Glomerular endothelial cell (primary cell): ENCODE measurements at places on chromosomes 3 and 15.
A peak's percentile ranks its signal among the peaks of the same experiment; 100 is the strongest.

- no peak for DNase-seq
These were observed 45.2 kb downstream of the ADAM10 start for GRCh38 chr15:58704155-58704865.

DNA sequence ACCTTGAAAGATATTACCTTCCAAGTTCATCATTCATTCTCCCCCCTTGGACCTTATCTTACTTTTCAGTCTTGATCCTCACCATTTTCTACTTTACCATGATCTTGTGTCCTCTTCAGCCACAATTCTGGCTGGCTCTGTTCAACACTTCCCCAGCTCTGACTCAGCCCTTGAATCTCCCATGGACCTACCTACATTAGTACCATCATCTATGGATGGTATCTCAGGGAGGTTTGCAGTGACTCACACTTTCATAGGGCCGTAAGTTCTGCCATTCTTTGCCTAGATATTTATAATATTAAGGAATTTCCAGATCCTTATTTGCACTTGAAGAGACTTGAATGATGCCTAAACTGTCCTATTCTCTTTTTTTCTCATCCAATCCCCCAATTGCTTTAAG is 213.7 kb upstream of the RORA start:
- no peak for DNase-seq

DNA sequence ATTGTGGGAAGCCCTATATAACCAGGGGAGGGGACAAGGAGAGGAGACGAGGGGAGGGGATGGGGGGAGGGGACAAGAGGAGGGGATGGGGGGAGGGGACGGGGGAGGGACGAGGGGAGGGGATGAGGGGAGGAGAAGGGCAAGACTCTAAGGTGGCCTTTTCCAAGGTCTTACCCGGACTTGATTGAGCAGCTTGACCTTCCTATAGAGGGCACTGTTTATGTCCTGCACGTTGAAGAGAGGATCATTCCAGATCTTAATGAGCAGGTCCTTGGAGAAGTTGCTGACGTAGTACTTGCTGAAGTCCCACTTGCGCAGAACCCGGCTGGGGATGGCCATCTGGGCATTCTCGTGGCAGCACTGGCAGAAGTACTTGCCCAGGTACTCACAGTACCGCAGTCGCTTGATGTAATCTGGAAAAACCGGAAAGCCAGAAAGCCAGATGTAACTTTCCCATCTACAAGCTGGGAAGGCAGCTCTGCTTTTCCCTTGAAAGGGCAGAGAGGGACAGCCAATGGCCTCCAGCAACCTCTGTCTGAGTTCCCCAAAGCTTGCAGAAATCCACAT is 55.7 kb downstream of the RUBCN start:
- no peak for DNase-seq

DNA sequence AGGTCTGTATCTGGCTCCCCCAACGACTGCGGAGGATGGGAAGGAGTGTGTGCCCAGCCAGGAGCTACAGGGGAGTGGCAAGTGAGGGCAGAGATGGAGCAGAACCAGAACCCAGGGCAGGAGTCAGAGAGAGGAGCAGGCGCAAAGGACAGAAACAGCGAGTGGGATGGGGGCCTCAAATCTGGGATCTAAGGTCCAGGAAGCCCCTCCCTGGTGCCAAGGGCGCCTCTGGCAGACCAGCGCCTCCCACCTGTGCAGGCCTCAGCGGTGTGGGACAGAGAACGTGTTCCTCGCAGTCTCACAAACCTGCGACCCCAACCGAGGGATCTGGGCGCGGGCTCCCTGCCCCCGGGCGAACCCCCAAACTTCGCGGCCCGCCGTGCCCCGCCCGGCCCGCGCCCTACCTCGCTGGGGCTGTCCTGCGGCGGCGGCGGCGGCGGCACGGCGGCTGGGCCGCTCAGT is 301 bp downstream of the PCBP4 start:
- DNase-seq: no peak

- DNase-seq: peak; percentile 86
These were observed 2.0 kb upstream of the MELTF start for GRCh38 chr3:197031315-197032285.

- DNase-seq: no peak
These were observed 21.3 kb downstream of the EFCC1 start for GRCh38 chr3:129022114-129023007.

DNA sequence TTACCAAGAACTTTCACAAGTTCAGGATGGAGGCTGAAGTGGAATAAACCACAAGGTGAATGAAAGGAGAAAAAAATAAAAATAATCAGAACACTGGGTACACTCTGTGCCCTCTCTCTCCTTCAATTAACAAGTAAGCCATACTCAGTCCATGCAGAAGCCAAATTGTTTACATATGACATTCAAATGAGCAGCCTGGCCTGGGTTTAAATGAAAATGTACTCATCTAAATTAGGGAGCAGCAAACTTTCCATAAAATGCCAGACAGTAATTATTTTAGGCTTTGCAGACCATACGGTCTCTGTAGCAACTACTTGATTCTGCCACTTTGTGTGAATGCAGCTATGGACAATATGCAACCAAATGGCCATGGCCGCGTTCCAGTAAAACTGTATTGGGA is 376.6 kb downstream of the MAGI1 start:
- DNase-seq: no peak

DNA sequence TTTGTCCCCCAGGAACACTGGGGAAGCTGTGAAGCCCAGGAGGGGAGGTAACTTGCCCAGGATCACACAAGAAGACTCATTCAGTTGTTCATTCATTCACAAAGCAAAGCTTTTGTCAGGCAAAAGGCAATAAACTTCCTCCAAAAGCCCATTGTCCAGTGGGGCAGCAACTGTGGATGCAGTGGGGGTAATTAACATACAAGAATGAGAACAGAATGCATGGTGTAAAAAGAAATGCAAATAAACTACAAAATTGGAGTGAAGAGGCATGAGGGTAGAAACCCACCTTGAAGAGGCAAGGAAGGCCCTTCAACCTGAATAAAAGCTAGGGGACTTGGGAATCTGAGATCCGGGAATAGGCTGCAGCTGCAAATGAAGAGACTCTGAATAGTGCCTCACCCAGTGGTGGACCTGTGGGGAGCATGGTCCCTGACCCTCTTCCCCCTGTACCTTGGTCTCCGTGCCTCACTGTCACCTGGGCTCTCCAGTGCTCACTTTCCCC is 363.6 kb downstream of the CLSTN2 start:
- DNase-seq: no peak

GRCh38 chr3:113441051-113441770 is at the start of gene CFAP44:
Gene CFAP44 (minus strand): TSS chr3:113441493. CDS start chr3:113433664, 7,829 bp downstream.
- DNase-seq: no peak

- no peak for DNase-seq
These were observed 74.4 kb downstream of the ZIC1 start for GRCh38 chr3:147483578-147483977.

- no peak for DNase-seq
These were observed 9.2 kb downstream of the PTX3 start for GRCh38 chr3:157445857-157446256.

- no peak for DNase-seq
These were observed 173.9 kb upstream of the ICE2 start for GRCh38 chr15:60652870-60653269.

- DNase-seq: no peak
These were observed 236.5 kb downstream of the WDR72 start for GRCh38 chr15:53522991-53523390.

DNA sequence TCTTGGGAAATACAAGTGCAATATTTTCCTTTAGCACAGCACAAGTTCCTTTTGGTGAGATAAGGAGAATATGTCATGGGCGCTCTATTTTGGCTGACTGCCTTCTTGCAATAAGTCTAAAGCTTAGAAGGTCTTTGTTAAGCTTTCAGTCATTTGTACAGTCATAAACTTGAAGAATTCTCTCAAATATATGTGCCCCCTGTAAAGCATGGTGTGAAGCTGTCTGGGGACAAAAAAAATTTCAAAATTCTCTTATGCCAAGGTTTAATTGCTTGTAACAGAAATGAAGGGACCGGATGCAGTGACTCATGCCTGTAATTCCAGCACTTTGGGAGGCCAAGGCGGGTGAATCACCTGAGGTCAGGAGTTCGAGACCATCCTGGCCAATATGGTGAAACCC is 21.7 kb upstream of the ARID3B start:
- DNase-seq: no peak

DNA sequence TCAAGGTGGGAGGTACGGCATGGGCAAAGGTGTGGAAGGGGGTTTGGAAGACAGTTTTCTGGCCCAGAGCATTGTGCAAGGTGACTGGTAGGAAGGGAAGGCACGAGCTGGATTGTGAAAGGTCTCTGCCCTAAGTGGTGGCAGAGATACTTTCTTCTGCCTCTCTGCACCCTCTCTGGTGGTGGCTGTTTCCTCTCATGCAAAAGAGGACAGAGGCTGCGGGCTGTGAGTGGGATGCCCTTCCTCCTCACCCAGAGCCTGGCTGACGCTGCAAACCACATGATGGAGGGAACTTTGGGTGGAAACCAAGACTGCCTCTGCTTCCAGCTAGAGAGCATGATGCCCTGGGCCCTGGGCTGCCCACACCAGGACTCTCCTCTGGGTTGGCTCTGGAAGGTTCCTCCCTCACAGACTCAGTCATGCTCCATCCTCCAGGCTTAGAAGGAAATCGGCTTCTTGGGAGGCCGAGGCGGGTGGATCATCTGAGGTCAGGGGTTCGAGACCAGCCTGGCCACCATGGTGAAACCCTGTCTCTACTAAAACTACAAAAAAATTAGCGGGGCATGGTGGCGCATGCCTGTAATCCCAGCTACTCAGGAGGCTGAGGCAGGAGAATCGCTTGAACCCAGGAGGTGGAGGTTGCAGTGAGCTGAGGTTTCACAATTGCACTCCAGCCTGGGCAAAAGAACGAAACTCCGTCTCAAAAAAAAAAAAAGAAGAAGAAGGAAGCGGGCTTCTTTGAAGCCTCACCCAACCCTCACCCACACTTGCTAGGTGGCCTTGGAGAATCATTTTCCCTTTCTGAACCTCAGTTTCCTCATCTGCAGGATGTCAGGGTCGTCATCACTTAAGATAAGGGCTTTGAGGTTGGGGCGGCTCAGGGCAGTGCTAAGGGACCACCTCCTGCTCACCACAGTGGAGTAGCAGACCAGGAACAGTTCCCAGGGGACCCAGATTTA is 8.3 kb downstream of the PSTPIP1 start:
- no peak for DNase-seq

- no peak for DNase-seq
These were observed 25.2 kb upstream of the MAGEF1 start for GRCh38 chr3:184737063-184737462.

DNA sequence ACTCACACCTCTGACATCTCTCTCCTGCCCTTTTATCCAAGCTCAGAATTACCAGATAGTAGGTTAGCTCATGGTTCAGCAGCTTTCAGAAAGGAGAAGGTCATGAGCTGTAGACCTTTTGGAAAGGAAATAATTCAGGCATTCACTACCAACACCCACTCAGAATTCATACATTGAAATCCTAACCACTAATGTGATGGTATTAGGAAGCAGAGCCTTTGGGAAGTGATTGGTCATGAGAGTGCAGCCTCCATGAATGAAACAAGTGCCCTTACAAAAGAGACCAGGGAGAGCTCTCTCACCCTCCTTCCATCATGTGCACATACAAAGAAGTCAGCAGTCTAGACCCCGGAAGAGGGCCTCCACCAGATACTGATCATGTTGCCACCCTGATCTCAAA is 315.8 kb upstream of the CCDC54 start:
- DNase-seq: no peak

- DNase-seq: peak; percentile 20
These were observed 45.0 kb downstream of the GPR176 start for GRCh38 chr15:39874890-39875549.
